Panc1 (cell line): ENCODE measurements at places on chromosomes 2 and 18.

GRCh38 chr2:205757271-205757670 lies 75.0 kb downstream of the NRP2 start:
- no peak for DNase-seq

DNA sequence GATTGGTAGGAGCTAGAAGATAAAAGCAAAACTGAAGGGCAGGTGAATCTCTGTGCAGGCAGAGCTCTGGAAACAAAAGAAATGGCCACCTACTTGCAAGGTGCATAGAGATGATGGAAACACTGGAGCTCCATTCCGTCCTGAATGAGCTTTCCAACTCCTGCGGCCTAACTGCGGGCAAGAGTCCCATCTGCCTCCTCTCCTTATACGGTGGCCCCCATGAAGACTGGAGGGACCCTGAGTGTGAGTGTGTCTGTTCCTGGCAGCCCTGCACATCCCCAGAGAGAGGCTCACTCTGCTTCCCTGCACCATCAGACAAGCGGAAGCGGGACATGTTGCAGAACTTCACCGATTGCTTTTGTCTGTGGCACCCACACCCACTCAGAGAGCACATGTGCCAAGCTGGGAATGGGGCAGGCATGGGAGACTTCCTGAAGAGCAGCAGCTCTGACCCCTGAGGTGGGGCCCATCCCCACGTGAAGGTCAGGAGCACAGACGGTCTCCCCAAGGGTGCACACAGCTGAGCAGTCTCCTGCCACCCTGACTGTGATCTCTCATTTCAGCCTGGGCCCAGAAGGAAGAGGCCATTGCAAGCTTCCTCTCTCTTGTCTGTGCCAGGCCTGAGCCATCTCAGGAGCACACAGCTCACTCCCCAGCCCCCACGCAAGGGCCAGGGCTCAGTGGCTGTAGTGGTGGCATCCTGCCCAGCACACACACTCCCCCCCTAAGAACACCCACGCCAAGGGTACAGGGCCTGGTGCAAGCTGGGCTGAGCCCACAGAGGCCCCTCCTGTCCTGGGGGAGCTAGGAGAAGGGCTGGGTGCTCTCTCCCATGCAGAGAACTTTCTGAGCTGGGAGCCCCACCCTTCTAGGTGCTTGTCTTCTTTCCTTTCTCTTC lies 75.3 kb downstream of the STPG4 start:
- DNase-seq: no peak

DNA sequence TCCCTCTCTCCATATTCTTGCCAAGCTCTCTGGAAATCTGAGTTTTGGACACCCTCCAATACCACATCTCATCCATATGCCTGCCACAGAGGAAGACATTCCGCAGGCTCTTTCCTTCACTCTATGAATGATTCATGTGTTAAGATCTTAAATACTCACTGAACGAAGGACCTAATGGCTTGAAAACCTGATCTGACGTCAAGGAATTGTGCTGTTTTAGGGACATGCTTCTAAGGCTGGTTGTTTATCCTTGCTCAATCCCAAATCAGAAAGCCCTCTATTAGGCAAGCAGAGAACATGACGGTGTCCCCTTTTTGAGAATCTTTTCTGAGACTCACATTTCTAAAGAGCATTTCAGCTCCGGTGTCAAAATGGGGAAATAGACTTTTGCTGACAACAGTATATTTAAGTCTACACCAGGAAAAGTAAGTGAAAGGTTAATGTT lies 83.7 kb upstream of the GALNT5 start:
- DNase-seq: no peak

DNA sequence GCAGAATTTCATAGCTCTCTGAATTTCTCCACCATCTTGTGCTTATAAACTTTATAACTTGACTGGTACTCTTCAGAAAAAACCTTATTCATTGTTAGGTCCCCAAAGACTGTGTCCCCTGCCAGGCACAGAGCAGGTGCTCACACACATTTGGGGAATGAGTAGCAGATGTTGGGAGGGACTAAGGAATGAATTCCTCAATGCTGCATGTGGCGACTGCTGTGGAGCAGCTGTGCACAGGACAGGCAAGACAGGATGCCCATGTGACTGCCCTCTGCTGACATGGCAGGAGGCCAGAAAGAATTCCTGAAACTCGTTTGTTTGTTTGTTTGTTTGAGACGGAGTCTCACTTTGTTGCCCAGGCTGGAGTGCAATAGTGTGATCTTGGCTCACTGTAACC lies 122.3 kb upstream of the ITGA6 start:
- DNase-seq: no peak

DNA sequence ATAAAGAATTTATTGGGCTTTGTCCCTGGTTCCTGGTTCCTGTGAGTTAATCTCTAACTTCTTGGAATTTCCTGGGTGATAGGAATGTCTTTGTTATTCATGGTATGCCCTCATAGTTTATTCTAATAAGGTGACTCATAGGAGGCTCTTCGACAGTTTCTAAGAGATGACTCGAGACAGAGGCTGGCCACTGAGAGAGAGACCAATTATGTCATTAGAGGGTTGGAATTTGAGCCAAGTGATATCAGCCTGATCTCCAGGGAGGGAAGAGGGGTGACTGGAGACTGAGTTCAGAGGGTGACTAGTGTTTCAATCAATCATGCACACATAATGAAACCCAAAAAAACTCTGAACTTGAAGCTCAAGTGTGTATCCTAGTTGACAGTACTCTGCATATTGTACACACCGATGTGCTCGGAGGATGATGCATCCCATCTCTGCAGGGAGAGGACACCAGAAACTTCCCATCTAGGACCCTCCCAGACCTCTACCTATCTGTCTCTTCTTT lies 185.7 kb downstream of the MTCL1 start:
- peak; percentile 66 for DNase-seq

- no peak for DNase-seq
Observed at GRCh38 chr2:10599921-10600320, 89.9 kb downstream of the NOL10 start.

DNA sequence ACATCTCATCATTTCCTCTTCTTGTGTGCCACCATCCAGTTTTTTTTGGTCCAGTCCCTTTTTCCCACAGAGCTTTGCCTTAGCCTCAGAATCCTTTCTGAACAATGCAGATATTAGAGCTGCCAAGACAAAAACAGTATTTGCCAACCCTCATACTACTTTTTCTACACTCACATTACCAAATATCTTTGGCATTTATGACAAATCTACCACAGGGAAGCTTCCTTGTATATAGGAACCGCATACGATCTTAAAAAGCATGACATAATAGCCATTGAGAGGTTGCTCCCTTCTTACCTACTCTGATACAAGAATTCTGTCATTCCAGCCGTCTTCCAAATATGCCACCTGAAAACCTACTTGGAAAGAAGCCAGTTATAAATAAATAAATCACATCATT lies 9.4 kb downstream of the ZNF24 start:
- no peak for DNase-seq

GRCh38 chr18:45084206-45084605 lies 403.5 kb downstream of the SETBP1 start:
- DNase-seq: no peak

DNA sequence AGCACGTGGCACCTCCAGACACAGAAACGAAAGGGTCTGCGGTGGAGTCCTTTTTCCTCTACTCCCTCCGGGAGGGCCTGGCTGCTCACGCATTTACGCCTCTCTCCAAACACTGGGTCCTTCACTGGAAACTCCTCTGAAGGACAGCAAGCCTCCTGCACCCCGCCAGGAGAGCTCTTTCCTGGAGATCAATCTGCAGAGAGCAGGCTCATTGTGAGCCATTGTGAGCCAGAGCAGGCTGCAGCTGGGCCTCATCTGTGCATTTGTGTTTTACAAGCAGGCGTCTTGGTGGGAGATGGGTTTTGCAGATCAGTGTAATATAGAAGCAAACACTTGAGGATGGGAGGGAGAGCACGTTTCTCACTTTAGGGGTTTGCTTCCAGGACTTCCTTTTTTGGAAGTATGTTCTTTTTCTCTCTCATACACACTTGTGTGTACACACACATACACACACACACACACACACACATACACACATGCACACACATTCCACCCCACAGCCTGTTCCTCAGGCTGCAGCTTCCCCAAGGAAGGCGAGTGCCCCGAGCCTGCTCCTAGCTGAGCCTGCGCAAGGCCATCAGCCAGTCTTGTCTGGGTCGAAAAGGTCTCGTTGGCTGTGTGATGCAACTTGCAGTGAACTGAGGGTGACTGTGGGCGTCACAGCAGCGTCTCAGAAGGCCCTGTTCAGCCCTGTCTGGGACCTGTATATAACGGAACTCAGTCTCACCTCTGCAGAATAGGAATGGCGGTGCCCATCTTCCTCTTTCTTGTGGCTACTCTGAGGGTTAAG lies 163.5 kb downstream of the GLI2 start:
- no peak for DNase-seq

DNA sequence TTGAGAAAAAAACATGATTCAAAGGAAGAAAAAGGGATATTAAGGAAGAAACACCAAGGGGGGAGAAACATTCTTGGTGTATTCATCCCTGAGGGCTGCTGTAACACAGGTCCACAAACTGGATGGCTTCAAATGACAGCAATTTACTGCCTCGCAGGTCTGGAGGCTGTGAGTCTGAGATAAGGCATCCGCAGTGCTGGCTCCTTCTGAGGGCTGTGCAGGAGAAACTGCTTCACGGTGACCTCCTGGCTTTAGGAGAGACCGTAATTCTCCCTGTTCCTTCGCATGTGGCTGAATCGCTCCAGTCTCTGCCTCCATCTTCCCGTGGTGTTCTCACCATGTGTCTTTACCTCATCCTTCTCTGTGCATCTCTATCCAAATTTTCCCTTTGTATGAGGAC lies 490.7 kb downstream of the EIPR1 start:
- DNase-seq: no peak

GRCh38 chr2:7034303-7034702 lies 117.1 kb downstream of the RNF144A start:
- DNase-seq: no peak

DNA sequence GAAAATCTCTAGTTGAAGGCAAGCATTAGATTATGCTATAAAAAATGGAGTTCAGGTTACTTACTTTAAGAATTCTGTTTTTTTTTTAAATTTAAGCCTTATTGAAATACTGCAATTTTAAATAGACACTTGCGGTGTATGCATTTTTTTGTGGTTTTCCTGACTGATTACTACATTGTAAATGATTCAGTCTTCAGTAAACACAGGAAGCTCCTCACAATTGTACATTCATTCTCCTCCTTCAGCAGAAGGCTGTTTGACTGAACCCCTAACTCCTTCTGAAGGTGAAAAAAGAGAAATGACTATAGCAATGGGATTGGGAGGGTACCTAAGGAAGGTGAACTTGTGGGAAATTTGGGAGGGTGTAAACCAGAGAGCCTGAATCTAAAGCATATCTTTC lies 136.1 kb downstream of the GCA start:
- no peak for DNase-seq

GRCh38 chr2:178392215-178392614 lies 58.8 kb downstream of the PRKRA start:
- DNase-seq: no peak

GRCh38 chr2:57876313-57876712 lies 170.3 kb upstream of the VRK2 start:
- DNase-seq: no peak

DNA sequence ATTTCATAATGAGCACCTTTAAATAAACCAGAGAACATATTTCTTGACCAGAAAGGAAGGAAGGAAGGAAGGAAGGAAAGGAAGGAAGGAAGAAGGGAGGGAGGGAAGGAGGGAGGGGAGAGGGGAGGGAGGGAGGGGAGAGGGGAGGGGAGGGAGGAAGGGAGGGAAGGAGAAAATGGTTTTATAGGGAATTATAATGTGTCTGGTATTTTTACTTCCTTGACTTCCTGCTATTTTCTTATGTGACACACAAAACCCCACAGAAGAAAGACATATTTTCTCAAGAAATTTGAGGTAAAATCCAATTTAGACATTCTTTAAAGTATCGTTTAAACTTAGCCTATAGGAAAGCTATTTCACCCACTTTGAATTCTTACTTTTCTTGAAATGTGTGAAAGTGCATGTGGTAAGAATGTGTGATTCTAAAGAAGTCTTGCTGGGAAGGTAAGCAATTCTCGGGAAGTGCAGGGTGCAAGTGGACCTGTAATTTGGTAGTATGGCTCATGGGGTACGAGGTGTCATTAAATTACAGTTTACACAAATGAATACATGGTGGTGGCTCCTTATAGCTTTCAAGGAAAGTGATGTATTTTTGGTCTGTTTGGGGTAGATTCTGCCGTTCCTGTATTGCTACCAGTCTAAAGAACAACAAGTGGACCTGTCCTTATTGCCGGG lies 18.0 kb downstream of the RNF125 start:
- no peak for DNase-seq

DNA sequence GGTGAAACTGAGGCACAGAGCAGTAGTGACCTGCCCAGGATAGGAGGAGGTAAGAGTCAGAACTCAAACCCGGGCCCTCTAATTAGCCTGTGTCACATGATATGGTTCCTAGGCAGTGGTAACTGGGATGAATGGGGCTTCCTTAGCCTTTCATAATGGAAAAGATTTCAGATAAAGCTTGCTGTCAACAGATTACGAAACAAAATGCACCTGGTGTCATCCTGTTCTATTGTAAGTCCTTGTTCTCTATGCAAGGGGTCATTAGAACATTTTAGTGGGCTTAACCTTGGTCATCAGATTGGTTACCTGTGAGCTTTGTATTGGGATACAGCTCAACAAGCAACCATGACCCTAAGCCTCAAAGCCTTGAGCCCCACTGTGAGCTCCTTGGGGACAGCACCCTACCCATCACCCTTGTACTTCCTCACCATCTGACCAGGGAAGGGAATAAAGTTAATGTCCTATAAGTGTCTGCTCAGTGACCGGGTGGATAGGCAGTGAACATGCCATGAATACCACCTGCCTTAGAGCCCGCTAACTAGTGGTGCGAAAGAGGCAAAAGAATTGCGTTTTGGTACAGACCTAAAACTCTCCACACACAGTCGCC lies 70.3 kb upstream of the RMDN2 start:
- no peak for DNase-seq

DNA sequence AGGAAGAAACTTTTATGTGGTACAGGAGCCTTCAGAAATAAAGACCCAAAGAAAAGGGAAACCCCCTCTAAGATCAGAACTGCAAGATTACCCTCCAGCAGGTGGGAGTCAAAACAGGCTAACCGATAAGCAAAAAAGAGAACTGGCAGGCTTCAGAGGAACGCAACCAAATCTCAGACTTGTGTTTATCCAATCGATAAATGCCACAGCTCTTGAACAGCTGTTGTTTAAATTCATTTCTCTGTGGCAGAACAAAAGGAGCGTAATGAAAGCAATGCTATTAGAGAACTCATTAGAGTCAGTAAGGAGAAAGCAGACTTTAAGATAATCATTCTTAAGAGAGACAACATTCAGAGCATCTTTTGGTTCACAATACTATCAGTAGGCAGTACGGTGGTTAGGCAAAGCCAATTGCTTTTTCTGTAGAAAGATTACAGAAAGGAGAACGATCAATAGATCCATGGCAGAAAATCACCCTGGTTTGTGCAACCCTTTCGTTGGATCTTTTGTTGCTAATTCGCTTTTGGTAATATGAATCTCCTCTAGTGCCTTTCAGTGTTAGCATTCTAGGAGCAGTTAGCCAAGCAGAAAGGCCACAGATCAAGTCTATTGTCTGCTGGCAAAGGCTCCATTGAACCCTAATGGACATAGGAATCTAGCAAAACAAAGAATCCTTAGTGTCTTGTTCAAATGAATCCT lies 476.4 kb upstream of the CHST9 start:
- DNase-seq: no peak
